ENCODE measurements at places on chromosomes 12 and 14. TPM values are rescaled to one million over a fixed set of nuclear protein-coding genes. Genes with fewer than 3 reads are reported as not detected.

Gene CD27
- total RNA-seq: not detected

Gene HSP90AA1
- total RNA-seq: 242 TPM

Gene LBHD2
- not detected for total RNA-seq

Gene FBRSL1
- 41.1 TPM for total RNA-seq

Gene GALNT4
- 3.6 TPM for total RNA-seq

Gene MYF6
- total RNA-seq: not detected

Gene MUCL1
- total RNA-seq: not detected

Gene WIF1
- not detected for total RNA-seq

Gene MYF5
- not detected for total RNA-seq

Gene SLC6A13
- not detected for total RNA-seq

GRCh38 chr12:49448858-49449257, 81.6 kb downstream of the SPATS2 start:
- H3K4me1 ChIP-seq: no peaks in the 10 kb centered on the region
- peaks cover 4% of the 10 kb centered on the region for H3K36me3 ChIP-seq
- no peak overlapping the region for H3K4me3 ChIP-seq
- no peak for DNase-seq

GRCh38 chr12:27274706-27275105, 30.6 kb downstream of the STK38L start:
- DNase-seq: no peak
- peaks cover 90% of the 10 kb centered on the region for H3K4me1 ChIP-seq
- H3K27me3 ChIP-seq: no peaks in the 10 kb centered on the region
- H3K27ac ChIP-seq: peak overlapping the region; percentile 72

DNA sequence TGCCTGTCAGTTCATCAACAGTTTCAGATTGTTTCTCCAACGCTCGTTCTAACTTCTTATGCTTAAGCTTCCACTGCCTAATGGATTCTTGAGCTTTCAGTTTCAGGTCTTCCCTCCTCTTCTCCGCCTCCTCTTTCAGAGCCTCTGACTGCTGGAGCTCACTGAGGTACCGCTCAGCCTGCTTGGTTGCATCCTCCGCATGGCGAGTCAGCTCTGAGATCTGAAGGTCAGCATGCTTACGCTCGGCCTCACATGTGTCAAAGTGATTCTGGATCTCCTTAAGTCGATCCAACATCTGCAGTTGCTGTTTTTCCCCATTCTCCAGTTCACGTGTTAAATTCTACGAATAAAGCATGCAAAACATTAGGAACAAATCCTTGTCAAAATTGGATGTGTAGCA, 148.8 kb downstream of the CEP128 start:
- peaks cover 3% of the 10 kb centered on the region for H3K36me3 ChIP-seq
- no peak overlapping the region for H3K4me3 ChIP-seq
- no peak overlapping the region for H3K27ac ChIP-seq
- H3K27me3 ChIP-seq: no peaks in the 10 kb centered on the region
- H3K4me1 ChIP-seq: peaks cover 5% of the 10 kb centered on the region

- peaks cover 12% of the 10 kb centered on the region for H3K4me1 ChIP-seq
- peaks cover 1% of the 10 kb centered on the region for H3K27me3 ChIP-seq
- no peaks in the 10 kb centered on the region for H3K36me3 ChIP-seq
- peak overlapping the region; percentile 76 for H3K27ac ChIP-seq
These were observed 26.8 kb upstream of the ADAMTS20 start for GRCh38 chr12:43578782-43579181.

GRCh38 chr14:91154851-91155625, 41.2 kb downstream of the DGLUCY start:
- H3K27ac ChIP-seq: peak overlapping the region; percentile 8
- no peak for DNase-seq
- peaks cover 6% of the 10 kb centered on the region for H3K27me3 ChIP-seq
- peaks cover 6% of the 10 kb centered on the region for H3K36me3 ChIP-seq
- H3K4me3 ChIP-seq: no peak overlapping the region

DNA sequence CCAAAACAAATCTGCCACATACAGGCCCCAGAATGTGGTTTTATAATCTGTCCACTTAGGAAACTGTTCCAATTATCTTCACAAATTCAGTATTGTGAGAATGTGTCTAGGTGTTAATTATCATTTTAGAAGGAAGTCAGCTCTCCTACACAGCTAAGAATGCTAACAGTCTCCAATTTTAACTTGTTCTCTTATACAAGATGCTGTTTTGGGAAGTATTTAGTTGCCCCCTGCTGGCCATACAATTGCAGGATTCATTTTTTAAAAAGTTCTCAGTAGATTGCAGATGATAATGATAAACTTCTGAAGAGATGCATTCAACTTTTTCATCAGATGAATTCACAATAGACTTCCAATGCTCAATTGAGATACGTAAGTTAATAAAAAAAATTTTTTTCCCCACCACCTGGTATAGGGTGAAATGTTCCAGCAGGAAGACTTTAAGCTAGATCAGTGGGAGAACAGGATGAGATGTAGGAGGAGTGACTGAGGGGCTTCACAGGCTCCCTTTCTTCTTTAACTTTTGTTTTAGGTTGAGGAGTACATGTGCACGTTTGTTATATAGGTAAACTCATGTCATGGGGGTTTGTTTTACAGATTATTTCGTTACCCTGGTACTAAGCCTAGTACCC, 27.3 kb upstream of the OSBPL8 start:
- H3K4me1 ChIP-seq: peaks cover 25% of the 10 kb centered on the region
- DNase-seq: no peak
- no peaks in the 10 kb centered on the region for H3K36me3 ChIP-seq

DNA sequence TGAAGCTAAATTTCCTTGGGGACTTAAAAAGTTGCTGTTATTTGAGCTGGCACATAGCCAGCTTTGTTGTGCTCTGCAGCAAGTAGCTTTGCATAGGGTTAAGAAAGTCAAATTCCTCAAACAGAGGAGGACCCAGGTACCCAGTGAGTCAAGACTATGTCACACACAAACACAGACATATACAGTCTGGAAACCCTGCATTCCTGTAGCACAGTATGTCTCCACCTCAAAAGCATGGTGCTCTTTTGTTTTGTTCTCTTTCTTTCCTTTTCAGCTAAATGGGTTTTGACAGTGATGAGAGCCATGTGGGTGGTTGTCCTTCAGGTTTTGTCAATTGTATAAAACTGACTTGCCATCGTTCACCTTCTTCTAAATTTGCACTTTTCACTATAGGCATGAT, 179.6 kb upstream of the DIO2 start:
- H3K36me3 ChIP-seq: no peaks in the 10 kb centered on the region
- no peak for DNase-seq
- H3K4me3 ChIP-seq: no peak overlapping the region
- H3K27me3 ChIP-seq: no peaks in the 10 kb centered on the region
- H3K27ac ChIP-seq: peak overlapping the region; percentile 50

DNA sequence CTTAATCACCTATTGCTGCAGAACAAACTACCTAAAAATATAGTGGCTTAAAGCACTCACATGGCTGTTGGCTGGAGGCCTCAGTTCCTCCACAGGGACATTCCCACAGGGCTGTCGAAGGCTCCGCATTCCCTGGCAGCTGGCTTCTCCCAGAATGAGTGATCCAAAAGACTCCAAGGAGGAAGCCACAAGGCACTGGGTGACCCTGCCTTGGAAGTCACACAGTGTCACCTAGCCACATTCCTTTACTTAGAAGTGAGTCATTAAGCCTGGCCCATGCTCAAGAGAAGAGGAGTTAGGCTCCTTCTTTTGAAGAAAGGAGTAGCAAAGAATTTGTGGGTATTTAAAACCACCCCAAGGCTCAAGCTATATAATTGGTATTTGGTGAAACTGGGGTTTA, 63.9 kb upstream of the MAP1LC3B2 start:
- no peak overlapping the region for H3K4me3 ChIP-seq
- H3K36me3 ChIP-seq: no peaks in the 10 kb centered on the region
- no peak for DNase-seq
- peak overlapping the region; percentile 68 for H3K27ac ChIP-seq

- peaks cover 4% of the 10 kb centered on the region for H3K4me1 ChIP-seq
- DNase-seq: no peak
- H3K27me3 ChIP-seq: no peaks in the 10 kb centered on the region
- H3K27ac ChIP-seq: no peak overlapping the region
These were observed 105.6 kb downstream of the VCPKMT start for GRCh38 chr14:50010752-50011151.

GRCh38 chr12:113591480-113591974, 119.9 kb upstream of the LHX5 start:
- no peak overlapping the region for H3K27ac ChIP-seq
- peaks cover 6% of the 10 kb centered on the region for H3K4me1 ChIP-seq
- H3K4me3 ChIP-seq: no peak overlapping the region
- peaks cover 39% of the 10 kb centered on the region for H3K27me3 ChIP-seq

DNA sequence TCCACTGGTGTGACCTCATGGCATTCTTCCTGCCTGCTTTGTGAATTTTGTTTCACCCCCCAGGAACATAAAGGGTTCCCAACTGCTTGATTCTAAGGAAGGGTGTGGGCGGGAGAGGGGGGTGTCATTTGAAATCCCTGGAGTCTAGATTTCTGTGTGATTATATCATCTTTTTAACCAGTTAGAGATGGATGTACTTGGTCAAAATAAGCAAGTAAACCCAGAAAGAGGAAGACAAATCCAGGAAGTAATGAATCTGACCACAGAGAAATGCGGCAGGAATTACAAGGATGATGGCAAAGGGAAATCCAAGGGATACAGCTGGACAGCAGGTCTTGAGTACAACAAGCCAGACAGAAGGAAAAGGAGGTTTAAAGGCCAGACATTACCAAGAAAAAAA, 38.9 kb downstream of the DMAC2L start:
- H3K4me3 ChIP-seq: no peak overlapping the region
- peak overlapping the region; percentile 52 for H3K27ac ChIP-seq
- H3K4me1 ChIP-seq: peaks cover 56% of the 10 kb centered on the region
- H3K36me3 ChIP-seq: no peaks in the 10 kb centered on the region

DNA sequence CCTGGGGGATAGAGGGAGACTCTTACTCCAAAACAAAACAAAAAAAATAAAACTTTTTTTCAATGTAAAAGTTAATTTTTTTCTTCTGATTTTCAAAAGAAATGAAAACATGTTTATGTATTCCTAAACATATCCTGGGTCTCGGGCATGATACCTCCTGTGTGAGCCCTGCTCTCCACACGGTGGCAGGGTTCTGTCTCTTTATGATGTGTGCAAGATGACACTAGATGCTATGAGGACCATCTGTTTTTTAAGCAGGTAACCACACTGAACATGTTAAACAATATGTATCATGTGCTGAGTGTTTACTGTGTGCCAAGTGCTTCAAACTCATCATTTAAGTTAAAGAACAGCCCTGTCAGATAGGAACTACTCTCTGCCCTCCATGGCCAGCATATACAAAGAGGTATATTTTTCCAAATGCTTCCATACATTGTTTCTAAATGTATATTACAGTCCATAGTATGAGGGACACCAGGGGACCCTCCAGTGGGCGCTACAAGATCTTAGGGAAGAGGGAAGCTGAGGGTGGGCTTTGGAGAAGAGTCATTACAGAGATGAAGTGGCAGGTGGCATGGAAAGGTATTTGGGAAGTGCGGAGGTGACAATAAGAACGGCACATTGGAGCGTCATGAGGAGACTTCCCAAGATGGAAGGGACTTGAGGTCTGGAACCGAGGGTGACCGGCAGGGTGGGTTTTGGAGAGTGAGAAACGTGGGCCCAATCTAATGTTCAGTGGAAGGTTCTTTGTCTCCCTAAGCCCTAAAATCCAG, 28.5 kb downstream of the FOS start:
- no peaks in the 10 kb centered on the region for H3K27me3 ChIP-seq
- no peak overlapping the region for H3K27ac ChIP-seq
- peaks cover 21% of the 10 kb centered on the region for H3K4me1 ChIP-seq
- no peaks in the 10 kb centered on the region for H3K36me3 ChIP-seq
- H3K4me3 ChIP-seq: no peak overlapping the region

DNA sequence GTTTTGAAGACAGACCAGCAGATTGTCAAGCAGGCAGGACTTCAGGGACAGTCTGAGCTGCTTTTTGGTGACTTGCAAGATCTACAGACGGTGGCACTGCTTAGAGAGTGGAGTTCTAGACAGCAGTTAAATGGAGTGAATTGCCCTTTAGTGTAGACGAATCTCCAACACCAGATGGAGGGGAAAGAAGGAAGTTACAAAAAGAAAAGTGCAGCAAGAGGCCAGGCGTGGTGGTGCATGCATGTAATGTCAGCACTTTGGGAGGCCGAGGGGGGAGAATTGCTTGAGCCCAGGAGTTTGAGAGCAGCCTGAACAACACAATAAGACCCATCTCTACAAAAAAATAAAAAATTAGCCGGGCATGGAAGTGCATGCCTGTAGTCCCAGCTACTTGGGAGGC, 8.4 kb upstream of the HHIPL1 start:
- H3K36me3 ChIP-seq: no peaks in the 10 kb centered on the region
- H3K4me3 ChIP-seq: no peak overlapping the region
- H3K27ac ChIP-seq: no peak overlapping the region
- no peaks in the 10 kb centered on the region for H3K4me1 ChIP-seq
- peaks cover 10% of the 10 kb centered on the region for H3K27me3 ChIP-seq

DNA sequence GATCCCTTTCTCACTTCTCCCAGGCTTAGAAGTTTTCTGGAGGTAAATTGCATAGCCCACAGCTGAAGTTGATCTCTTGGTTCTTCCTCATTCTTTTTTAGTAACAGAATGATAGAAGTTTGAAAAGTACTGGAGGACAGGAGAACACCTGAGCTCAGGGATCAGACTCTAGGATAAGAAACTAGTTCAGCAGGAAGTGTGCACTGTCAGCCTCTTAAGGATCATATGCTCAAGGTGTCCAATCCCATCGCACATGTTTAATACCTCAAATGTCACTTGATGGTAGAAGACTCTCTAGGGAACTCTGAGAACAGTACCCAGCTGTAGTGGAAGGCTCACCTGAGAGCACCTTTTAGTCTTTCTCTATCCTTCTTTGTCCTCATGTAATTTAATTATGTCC, 14.7 kb upstream of the LIMA1 start:
- H3K4me3 ChIP-seq: no peak overlapping the region
- H3K27ac ChIP-seq: no peak overlapping the region
- H3K27me3 ChIP-seq: no peaks in the 10 kb centered on the region
- DNase-seq: no peak
- H3K4me1 ChIP-seq: no peaks in the 10 kb centered on the region

- peak overlapping the region; percentile 97 for H3K27ac ChIP-seq
- H3K36me3 ChIP-seq: no peaks in the 10 kb centered on the region
- H3K4me3 ChIP-seq: peak overlapping the region; percentile 91
- DNase-seq: no peak
- peaks cover 31% of the 10 kb centered on the region for H3K4me1 ChIP-seq
These were observed 589 bp downstream of the ATF1 start for GRCh38 chr12:50764286-50765094.

DNA sequence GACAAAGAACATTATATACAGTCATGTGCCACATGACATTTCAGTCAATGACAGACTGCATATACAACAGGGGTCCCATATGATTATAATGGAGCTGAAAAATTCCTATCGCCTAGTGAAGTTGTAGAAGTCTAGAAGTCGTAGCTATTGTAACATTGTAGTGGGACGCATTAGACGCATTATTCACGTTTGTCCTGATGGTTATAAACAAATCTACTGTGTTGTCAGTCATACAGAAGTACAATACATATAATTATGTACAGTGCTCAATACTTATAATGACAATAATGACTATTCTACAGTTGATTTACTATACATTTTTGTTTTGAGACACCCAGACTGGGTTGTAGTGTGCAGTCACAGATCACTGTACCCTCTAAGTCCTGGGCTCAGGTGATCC, 64.1 kb upstream of the AP4S1 start:
- DNase-seq: no peak
- no peaks in the 10 kb centered on the region for H3K27me3 ChIP-seq
- peaks cover 10% of the 10 kb centered on the region for H3K36me3 ChIP-seq
- H3K4me3 ChIP-seq: no peak overlapping the region
- peaks cover 42% of the 10 kb centered on the region for H3K4me1 ChIP-seq
